ENCODE measurements at places on chromosomes 2 and 18.

DNA sequence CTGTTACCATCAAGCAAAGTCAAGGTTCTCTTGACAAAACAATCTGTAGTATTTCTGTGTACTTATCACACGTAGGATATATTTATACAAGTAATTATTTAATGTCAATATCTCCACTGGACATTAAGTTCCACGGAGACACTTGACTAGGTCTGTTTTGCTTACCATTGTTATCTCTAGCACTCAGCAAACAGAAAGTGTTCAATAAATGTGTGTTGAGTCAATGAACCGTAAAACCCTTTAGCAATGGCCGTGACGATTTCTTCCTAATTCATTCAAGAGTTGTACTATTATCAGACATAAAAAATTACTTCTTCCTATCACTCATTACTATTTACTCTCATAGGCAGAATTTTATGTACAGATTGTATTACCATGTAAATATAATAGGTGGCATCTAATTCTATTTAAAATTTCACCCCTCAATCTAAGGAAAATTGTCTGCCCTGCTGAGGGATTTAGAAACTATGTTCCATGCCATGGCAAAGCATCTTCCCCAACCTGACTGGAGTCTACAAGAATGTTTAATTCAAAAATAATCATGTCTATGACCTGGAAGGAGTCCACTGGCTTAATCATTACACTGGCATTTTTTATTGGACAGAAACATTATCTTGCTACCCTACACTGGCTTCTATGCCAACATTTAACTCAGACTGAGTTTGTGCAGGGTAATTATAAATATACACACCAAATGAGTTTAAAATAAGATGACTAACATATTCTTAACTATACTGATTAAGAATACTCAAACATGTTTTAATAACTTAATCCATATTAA, 301.9 kb downstream of the ZEB2 start:
- DNase-seq, result no peak

- no peak for DNase-seq
Measured at GRCh38 chr18:57422313-57422872, 12.8 kb upstream of the ONECUT2 start.

DNA sequence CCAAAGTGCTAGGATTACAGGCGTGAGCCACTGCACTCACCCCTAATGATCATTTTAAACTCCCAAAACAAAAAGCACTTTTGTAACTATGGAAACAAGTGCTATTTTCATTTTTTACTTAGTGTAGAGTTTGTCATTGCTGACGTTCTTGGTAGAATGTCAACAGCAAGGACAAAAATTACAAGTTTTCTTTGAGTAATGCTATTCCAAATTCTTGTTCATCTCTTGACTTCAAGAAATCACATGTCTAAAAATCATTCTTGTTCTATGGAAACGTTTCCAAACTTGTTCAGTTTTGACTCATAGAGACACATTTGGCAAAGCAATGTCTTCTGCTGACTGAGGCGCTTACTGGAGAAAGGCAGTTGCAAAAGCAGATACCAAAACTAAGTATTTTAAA, 82.6 kb downstream of the MBP start:
- DNase-seq, result no peak

- DNase-seq, result no peak
Measured at GRCh38 chr2:66691031-66691965, 256.4 kb downstream of the MEIS1 start.

DNA sequence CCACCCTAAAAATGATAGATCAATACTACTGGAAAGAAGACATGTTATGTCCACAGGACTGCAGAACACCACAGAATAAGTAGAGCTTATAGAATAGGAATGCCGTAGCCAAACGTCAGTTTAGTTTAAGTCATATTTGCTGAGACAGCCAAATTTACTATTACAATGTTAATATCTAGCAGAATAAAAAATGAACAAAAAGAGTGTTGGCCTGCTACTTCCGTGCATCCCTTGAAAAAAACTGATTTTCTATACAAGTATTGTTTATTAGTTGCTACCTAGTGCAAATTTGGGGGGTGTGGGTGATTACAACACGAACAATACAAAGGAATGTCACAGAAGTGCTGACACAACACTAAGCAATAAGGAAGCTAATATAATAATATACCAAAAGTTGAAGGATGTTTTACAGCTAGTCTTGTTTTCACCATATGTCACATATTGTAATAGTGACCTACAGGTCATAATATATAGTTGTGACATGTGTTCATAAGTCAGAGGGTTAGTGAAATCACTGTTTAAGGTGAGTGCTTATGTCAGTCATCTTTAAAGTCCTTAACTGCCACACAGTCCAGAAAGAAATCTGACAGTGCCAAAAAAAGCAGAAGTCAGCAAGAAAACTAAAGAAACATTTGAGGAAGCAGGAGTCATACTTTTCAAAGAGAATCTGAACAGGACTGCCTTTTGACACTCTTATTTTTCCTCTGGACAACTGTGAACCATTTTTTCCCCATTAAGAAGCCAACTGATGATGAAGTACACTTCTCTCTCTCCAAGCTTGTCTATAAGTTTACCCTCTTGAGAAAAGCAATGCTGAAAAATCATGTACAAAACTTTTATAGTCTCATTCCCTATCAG, 376.4 kb downstream of the ZEB2 start:
- DNase-seq, result no peak

- DNase-seq, result no peak
Measured at GRCh38 chr2:212359425-212360067, 179.1 kb downstream of the ERBB4 start.

- peak; percentile 16 for DNase-seq
Measured at GRCh38 chr18:44838971-44839666, 158.4 kb downstream of the SETBP1 start.

GRCh38 chr2:231643495-231643888, 50.8 kb downstream of the TEX44 start:
- no peak for DNase-seq

DNA sequence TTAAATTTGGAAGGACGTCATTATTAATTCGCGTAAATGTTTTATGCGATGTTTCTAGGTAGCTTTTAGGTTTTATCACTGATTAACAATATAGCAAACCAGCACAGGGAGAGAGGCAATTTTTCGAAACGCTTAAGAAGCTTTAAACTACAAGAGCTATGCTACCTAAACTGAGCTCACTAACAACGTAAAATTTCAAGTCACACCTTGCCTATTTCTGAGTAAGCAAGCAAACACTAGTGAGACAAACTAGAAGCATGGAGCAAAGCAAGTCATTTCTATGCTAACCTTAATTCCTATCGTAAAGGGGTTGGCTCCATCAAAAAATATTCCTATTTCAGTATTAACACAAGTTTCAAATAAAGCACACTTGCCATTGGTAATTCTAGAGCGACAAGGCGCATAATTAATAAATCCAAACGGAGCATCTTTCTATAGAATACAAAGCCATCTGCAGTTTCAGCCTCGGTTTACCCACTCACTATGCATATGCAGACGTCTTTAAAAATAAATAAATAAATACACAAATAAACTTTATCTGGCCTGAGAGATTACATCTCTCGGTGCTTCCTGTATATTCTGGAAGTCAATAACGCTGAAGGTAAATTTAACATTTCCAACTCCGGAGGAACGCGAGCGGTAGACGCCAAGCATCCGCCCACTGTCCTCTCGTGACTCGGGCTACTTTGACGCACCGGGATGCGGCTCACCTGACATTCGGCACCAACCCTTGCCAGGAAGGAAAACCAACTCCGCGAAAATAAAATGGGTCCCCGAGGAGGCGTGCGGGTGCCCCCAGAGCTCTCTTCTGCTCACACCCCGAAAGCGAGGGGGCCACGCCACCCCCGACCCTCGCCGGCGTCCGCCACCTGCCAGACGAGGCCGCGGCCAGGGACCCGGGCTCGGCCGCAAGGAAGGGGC, 947 bp downstream of the ITSN2 start:
- DNase-seq, result peak; percentile 42

GRCh38 chr2:85810371-85811179, 56.8 kb downstream of the ATOH8 start:
- peak; percentile 80 for DNase-seq

GRCh38 chr2:55133467-55134315, 83.4 kb upstream of the RTN4 start:
- DNase-seq, result no peak

Data from WERI-Rb-1 (cell line).